ENCODE measurements at places on chromosomes 3 and 15. TPM values are rescaled to one million over a fixed set of nuclear protein-coding genes. Genes with fewer than 3 reads are reported as not detected.

Gene LRRIQ4
- total RNA-seq: not detected

Gene TGM4
- not detected for total RNA-seq

Gene CFAP100
- not detected for total RNA-seq

Gene ARPP21
- not detected for total RNA-seq

Gene PIGZ
- not detected for total RNA-seq

Gene ALG1L2
- total RNA-seq: 1.7 TPM

Gene LRRC2
- total RNA-seq: 6.4 TPM

Gene HMG20A
- 58.8 TPM for total RNA-seq

Gene TRPM7
- 32.4 TPM for total RNA-seq

Gene BSN
- total RNA-seq: 3.0 TPM

Gene CCR2
- not detected for total RNA-seq

Gene PML
- 30.3 TPM for total RNA-seq

Gene RAB7A
- total RNA-seq: 185 TPM

Gene CDCP1
- total RNA-seq: 23.3 TPM

Gene PPP1R14D
- total RNA-seq: not detected

Gene NR2E3
- total RNA-seq: 0.56 TPM

Gene KBTBD13
- total RNA-seq: not detected

Gene LXN
- total RNA-seq: 4.7 TPM

Gene PLOD2
- 28.7 TPM for total RNA-seq

Gene C3orf20
- not detected for total RNA-seq

Gene ACP3
- 1.2 TPM for total RNA-seq

Gene MBNL1
- 16.1 TPM for total RNA-seq

Gene CX3CR1
- total RNA-seq: not detected

Gene SPTBN5
- 0.84 TPM for total RNA-seq

Gene KCNMB2
- total RNA-seq: not detected

Gene TM4SF4
- total RNA-seq: not detected

Gene CAMK1
- total RNA-seq: 4.9 TPM

Gene SAXO2
- 3.1 TPM for total RNA-seq

Gene SECISBP2L
- 25.7 TPM for total RNA-seq

Gene AQP9
- not detected for total RNA-seq

Gene NKIRAS1
- total RNA-seq: 7.0 TPM

Gene ZNF660
- 11.7 TPM for total RNA-seq

Gene FANCD2OS
- total RNA-seq: not detected

Gene CPN2
- not detected for total RNA-seq

Gene REC114
- not detected for total RNA-seq

Gene MESP2
- total RNA-seq: 0.38 TPM

Gene PTPN23
- 44.1 TPM for total RNA-seq

Gene MYO5C
- 25.0 TPM for total RNA-seq

Gene SMAD6
- 7.0 TPM for total RNA-seq

Gene C3orf70
- 1.8 TPM for total RNA-seq

Gene HTR3C
- total RNA-seq: not detected

Gene EIF1B
- 115 TPM for total RNA-seq

Gene MCF2L2
- 13.7 TPM for total RNA-seq

Gene CASR
- total RNA-seq: 0.58 TPM

Gene SOX14
- 0.21 TPM for total RNA-seq

Gene SLC6A1
- total RNA-seq: 0.31 TPM

Gene CAMK2N2
- 16.9 TPM for total RNA-seq

All from H1 (cell line).